ENCODE measurements at places on chromosomes 1 and 21.
A peak's percentile ranks its signal among the peaks of the same experiment; 100 is the strongest.

DNA sequence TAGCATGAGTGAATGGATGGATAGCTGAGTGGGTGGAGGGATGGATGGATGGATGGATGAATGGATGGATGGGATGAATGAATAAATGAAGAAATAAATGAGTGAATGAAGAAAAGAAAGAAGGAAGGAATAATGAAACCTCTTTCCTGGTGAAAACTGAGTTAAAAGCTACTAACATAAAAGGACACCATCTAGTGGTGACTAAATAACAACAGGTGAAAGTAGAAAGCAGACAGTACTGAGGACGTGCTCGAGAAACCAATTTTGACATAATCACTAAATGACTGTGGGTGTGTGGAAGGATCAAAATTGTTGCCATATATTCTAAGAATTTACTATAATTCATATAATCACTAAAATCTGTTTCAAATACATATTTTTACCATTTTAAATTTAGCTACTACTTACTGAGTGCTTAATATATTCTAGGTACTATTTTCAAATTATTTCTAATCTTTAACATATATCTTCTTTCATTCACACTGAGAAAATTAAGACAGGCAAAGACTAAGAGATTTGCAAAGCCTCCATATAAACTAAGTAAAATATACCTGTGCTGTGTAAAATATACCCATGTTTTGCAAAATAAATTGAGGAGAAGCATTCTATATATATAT, 522.9 kb downstream of the LRRIQ3 start:
- peak; percentile 21 for DNase-seq

- no peak for DNase-seq
Observed at GRCh38 chr1:158952416-158952815, 21.1 kb downstream of the PYHIN1 start.

DNA sequence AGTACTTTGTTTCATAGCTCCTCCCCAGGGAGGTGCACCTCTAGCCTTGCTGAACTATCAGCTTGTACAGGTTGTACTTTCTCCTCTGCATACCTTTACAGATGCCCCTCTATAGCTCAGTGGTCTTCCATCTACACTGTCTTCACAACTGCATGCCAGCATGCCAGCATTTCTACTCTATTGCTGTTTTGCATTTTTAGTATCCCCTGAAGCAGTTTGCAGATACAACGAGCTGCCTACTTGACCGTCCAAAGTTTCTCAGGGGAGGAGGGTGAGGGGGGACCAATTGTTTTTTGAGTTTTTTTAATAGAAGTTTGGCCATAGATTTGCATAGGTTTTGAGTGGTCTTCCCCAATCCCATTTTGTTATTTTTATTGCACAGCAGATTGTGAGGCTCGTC, 27.6 kb upstream of the CTH start:
- DNase-seq = no peak

DNA sequence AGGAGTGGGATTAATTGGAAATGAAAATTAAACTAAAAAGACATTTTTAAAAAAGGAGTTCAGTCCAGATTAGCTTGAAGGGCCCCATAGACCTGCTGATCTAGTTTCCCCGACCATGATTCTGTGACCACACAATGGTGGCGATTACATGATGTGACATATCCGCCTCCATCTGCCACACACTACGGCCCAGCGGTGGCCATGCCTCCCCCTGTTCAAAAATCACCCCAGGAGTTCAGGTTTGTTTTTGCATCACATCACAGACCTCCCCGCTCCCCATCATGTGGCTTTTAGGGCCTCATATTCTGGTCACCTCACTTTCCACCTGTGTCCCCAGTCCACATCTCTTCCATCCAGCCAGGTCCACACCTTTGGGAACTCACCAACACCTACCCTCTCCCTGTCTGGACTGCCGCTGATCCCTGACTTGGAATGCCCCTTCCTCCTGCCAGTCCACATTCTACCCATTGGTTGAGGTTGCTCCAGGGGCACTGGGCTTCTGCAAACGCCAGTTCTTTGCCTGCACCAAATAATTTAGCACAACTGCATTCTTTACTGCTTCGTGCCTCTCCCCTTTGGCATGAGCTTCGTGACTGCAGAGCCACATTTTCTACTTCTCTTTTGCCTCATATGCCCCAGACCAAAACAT, 38.9 kb downstream of the CD247 start:
- DNase-seq = no peak

- no peak for DNase-seq
Observed at GRCh38 chr1:12593621-12594066, 24.4 kb downstream of the DHRS3 start.

DNA sequence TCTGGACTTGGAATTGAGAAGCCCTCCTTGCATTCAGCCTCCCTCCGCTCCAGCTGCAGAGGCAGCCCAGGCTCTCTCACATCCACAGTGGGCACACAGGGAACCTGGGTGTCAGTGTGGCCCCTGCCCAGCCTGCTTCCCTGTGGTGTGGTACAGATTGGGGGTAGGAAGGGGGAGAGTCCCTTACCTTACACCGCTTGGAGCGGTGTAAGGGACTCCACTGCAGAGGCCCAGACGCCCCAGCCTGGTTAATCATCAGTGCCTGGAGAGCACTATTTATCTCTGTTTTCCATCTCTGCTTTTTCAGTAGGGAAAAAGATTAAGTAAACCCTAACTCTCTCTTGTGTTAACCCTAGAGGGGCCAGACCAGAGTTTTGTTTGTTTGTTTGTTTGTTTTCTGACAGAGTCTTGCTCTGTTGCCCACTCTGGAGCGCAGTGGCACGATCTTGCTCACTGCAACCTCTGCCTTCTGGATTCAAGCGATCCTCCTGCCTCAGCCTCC, 803 bp upstream of the RHBG start:
- DNase-seq = no peak

GRCh38 chr21:29914326-29914725, 25.5 kb downstream of the GRIK1 start:
- no peak for DNase-seq

DNA sequence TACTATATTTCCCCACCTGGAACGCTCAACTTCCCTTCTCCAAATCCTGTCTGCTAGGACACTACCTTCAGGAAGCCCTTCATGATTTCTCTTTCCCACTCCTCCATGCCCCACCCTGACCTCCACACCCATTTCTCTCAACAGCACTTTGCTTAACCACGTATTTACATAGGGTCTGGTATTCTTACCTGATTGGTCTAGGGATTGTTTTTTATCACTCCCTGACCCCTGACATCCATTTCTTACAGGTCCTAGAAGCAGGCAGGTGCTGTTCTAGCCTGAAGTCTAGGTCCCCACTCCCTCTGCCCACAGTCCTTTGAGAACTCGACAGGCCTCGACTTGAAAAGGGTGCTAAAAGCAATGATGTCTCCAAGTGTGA, 47.5 kb downstream of the DMAP1 start:
- peak; percentile 16 for DNase-seq

DNA sequence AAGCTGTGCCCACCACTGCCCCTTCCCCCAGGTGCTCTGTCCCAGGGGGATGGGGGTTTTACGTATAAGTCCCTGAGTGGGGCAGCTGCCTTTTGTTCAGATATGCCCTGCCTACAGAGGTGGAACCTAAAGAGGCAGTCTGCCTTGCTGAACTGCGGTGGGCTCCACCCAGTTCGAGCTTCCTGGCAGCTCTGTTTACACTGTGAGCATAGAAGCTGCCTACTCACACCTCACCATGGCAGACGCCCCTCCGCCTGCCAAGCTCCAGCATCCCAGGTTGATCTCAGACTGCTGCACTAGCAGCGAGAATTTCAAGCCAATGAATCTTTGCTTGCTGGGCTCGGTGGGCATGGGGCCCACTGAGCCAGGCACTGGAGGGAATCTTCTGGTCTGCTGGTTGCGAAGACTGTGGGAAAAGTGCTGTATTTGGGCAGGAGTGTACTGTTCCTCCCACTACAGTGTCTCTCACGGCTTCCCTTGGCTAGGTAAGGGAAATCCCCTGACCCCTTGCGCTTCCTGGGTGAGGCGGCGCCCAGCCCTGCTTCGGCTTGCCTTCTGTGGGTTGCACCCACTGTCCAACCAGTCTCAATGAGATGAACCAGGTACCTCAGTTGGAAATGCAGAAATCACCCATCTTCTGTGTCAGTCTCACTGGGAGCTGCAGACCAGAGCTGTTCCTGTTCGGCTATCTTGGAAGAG, 17.6 kb upstream of the RWDD3 start:
- peak; percentile 49 for DNase-seq

DNA sequence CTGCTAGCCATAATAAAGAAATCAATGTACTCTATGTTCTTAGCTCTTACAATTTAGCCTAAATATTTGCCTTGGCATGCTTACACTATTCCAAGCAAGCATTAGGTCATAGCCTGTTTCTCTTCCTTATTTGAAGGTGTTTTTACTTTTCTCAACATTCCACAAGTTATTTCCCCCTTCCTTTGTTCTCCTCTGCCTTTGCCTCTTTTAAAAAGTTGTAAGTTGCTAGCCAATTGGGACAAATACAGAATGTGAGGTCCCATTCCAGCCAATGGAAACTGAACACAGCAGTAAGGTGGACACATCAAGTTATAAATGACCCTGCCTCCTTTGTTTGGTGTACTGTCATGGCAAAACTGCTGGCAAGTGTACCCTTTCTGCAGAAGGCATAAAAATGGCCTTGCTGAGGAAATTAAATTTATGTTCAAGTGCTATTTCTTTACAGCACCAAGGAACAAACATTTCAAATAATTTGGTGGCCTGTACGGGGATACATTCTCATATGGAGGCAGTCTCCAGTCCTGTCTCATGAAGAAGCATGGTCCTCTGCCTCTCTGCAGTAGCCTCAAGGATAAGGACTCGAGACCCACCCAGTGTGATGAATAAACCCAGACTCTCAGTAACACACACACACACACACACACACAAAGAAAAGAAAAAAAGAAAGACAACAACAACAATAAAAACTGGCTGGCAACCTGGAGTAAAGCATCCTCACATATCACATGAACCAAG, 28.8 kb upstream of the FMO1 start:
- DNase-seq = no peak

- DNase-seq = no peak
Observed at GRCh38 chr1:177302357-177303044, 131.7 kb downstream of the BRINP2 start.

GRCh38 chr1:20793236-20793635, 6.1 kb upstream of the HP1BP3 start:
- no peak for DNase-seq

- DNase-seq = peak; percentile 95
Observed at GRCh38 chr1:207004931-207005830, 27.4 kb downstream of the C1orf116 start.

- DNase-seq = no peak
Observed at GRCh38 chr1:14677292-14677971, 78.9 kb downstream of the KAZN start.
